DND-41 (cell line): ENCODE measurements at places on chromosomes 2 and 18.

DNA sequence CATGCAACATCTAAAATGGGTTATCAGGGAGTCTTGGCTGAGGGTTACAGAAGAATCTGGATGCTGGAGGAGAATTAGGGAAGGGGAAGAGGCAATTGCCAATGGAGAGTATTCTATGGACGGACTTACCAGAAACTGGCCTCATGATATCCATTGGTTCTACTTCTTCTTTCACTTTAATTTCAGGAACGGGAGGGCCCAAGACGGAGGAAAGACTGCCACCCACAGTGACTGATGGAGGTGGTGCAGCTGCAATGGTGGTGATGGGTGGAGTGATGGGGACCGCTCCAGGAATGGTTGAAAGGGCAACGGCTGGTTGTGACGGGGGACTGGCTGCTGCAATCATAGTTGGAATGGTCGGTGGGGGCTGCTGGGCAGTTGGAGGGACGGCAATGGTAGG, 69.1 kb upstream of the AMMECR1L start:
- no peak overlapping the region for H3K4me3 ChIP-seq
- no peaks in the 10 kb centered on the region for H3K4me1 ChIP-seq

- H3K4me1 ChIP-seq, result no peaks in the 10 kb centered on the region
- no peak within 1 kb of the TSS for H3K27ac ChIP-seq
- H3K4me3 ChIP-seq, result no peak within 1 kb of the TSS
- DNase-seq, result no peak
- H3K27me3 ChIP-seq, result no peaks in the 10 kb centered on the region
These were observed at the start of gene DRC1 for GRCh38 chr2:26401739-26402541. DRC1 (plus strand) TSS chr2:26401920; CDS start chr2:26401990, 70 bp downstream.

DNA sequence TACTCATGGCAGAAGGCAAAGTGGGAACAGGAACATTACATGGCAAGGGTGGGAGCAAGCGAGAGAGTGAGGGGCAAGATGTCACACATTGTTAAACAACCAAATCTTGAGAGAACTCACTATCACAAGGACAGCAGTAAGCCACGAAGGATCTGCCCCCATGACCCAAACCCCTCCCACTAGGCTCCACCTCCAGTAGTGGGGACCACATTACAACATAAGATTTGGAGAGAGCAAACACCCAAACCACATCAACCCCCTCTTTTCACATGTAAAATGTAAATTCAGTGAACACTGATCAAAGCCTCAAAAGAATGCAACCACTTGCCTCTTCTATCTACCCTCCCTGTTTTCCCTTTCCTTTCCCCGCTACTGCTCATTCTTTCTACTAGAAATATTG, 43.6 kb upstream of the TNP1 start:
- no peaks in the 10 kb centered on the region for H3K27me3 ChIP-seq
- H3K27ac ChIP-seq, result no peak overlapping the region
- H3K4me1 ChIP-seq, result no peaks in the 10 kb centered on the region
- peak; percentile 38 for DNase-seq
- H3K4me3 ChIP-seq, result no peak overlapping the region

- H3K27ac ChIP-seq, result no peak overlapping the region
- DNase-seq, result no peak
- H3K4me1 ChIP-seq, result no peaks in the 10 kb centered on the region
- no peaks in the 10 kb centered on the region for H3K27me3 ChIP-seq
- H3K36me3 ChIP-seq, result no peaks in the 10 kb centered on the region
- no peak overlapping the region for H3K4me3 ChIP-seq
These were observed 188.5 kb downstream of the EIPR1 start for GRCh38 chr2:3189076-3189591.

- no peak for DNase-seq
These were observed 273.6 kb downstream of the CCDC74A start for GRCh38 chr2:131801210-131801744.

DNA sequence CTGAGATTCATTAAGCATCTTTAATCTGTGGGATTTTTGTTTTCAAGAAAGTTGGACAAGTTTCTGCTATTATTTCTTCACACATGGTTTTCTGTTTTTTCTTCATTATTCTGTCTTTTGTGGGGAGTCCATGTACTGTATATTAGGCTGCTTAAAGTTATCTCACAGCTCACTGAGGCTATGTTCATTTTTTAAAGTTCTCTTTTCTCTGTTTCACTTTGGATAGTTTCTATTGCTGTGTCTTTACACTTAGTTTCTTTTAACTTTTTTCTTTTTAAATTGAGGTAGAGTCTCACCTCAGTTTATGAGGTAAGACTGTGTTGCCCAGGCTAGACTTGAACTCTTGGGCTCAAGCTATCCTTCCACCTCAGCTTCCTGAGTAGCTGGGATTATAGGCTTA, 8.6 kb downstream of the OSBPL6 start:
- no peak overlapping the region for H3K4me3 ChIP-seq
- H3K27me3 ChIP-seq, result peaks cover 10% of the 10 kb centered on the region

DNA sequence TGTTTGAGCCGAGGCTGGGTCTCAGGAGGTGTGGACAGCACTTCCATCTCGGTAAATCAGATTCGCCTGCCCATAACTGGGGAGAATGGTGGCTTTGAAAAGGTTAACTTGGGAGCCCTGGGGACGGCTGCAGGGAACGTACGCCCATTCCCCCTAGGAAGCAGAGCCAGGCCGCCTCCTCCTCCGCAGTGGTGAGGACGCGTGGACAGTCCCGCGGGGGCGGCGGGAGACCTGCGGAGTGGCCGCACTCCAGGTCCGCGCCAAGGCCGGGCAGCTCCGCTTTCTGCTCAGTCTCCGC, 845 bp upstream of the MYCN start:
- H3K4me1 ChIP-seq, result peaks cover 8% of the 10 kb centered on the region
- H3K36me3 ChIP-seq, result no peaks in the 10 kb centered on the region
- no peak overlapping the region for H3K4me3 ChIP-seq
- H3K27me3 ChIP-seq, result no peaks in the 10 kb centered on the region

- H3K27ac ChIP-seq, result peak overlapping the region; percentile 38; the same call in 1 of the 2 replicates
- no peaks in the 10 kb centered on the region for H3K36me3 ChIP-seq
- no peak for DNase-seq
These were observed 435.4 kb downstream of the BCL11A start for GRCh38 chr2:60118061-60118460.

DNA sequence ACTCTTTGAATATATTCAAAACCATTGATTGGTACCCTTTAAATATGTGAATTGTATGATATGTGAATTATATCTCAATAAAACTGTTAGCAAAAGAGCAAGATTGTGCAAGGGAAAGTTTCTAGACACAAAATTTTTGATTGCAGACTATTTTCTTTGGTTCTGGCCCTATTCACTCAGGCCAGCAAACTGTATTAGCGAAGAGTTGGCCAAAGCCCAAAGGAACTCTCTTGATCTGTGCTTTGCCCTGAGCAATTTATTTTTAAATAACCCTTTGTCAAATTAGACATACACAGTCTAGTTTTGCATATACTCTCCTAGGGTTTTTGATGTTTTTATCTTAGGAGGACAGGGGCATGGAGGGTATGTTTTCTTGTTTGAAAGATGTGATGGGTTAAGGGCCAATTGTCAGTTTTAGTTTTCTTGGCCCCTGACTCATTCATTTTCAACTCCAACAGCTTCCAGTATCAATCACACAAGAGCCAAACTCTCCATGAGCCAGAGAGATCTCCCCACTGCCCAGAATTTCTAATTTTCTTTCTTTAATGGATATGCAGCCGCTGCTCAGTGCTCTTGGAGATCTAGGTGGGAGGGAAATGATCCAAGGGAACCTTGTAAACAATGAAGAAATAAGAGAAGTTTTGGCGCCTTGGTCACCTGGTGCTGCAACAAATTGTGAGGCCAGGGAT, 231.5 kb downstream of the SRBD1 start:
- H3K4me1 ChIP-seq, result no peaks in the 10 kb centered on the region
- H3K27me3 ChIP-seq, result no peaks in the 10 kb centered on the region
- no peaks in the 10 kb centered on the region for H3K36me3 ChIP-seq
- H3K27ac ChIP-seq, result no peak overlapping the region
